Activated naive CD4-positive, alpha-beta T cell treated with anti-CD3 and anti-CD28 coated beads for 36 hours (primary cell): ENCODE measurements at places on chromosomes 4 and X. TPM values are rescaled to one million over a fixed set of nuclear protein-coding genes. Genes with fewer than 3 reads are reported as not detected.

DNA sequence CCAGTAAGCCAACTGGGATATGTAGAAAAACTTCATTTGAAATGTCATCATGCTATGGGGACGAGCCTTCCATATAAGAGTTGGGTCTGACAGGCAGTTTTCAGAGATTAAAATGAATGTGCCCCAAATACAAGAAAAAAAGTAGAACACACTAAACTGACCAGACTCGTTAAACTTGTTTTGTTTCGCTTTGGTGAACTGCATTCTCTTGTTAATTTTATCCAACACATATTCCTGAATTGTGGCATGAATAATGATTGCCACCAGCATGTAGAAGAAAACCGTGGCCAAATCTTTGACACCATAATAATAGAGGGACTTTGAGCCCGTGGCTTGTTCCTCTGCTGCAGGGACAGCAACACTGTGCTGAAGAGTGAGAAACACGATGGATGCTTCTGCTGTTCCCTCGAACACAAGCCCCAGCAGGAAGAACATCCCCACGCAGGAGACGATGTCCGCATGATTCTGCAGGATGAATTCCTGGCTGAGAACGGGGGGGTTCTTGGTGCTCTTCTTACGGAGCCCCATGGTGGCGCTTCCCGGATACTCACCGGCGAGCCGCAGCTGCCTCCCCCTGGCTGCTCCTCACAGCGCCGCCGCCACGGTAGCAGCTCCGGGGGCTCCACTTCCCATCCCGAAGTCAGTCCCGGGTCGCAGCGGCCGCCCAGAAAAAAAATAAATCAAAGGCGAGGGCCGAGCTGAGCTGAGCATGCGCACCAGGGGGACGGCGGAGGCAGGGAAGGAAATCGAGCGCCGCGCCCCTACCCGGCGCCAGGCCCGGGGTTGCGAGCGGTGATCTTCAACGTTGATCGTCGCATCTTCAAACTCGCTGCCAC lies at the start of gene TRAM1L1:
Gene TRAM1L1, minus strand, starts transcription at position 711 of the 836 bp plus-strand sequence. Its CDS starts 183 bp downstream, at position 528.
- H3K4me3 ChIP-seq: peak within 1 kb of the TSS; percentile 41
- no peaks in the 10 kb centered on the region for H3K4me1 ChIP-seq
- DNase-seq: peak; percentile 12
- H3K27ac ChIP-seq: no peak within 1 kb of the TSS
- H3K27me3 ChIP-seq: peaks cover 21% of the 10 kb centered on the region

DNA sequence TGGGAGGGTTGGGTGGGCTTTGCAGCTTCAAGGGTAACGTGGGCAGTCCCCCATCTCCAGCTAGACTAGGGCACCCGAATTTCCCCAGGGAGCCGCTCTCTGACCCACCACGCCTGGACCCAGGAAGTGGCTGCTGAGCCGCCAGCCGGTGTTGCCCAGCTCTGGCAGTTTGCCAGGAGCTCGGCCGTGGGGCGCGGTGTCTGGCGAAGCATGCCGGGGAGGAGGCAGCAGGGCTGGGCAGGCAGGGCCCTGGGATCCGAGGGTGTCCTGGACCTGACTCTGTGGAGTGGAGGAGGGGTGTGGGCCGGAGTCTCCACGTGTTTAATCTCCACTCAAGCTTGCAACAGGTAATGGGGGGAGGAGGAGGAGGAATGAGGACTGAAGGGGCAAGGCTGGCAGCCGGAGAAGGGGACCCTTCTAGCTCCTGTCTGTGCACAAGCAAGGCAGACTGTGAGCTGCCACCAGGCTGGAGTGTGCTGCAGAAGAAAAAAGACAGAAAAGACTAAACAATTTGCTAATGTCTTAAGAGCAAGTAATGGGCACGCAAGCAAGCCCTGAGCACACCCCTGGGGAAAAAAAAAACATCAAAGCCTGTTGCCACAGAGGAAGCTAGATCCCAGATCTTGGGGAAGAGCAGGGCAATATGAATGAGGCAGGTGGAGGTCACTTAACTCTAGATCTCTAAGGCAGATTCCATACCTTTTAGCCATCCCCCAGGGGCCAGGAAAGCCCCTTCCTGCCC lies 2.4 kb downstream of the LONRF3 start:
- peak overlapping the region; percentile 83 for H3K4me3 ChIP-seq
- H3K36me3 ChIP-seq: peaks cover 4% of the 10 kb centered on the region
- peaks cover 15% of the 10 kb centered on the region for H3K4me1 ChIP-seq
- peak overlapping the region; percentile 5 for H3K27ac ChIP-seq

DNA sequence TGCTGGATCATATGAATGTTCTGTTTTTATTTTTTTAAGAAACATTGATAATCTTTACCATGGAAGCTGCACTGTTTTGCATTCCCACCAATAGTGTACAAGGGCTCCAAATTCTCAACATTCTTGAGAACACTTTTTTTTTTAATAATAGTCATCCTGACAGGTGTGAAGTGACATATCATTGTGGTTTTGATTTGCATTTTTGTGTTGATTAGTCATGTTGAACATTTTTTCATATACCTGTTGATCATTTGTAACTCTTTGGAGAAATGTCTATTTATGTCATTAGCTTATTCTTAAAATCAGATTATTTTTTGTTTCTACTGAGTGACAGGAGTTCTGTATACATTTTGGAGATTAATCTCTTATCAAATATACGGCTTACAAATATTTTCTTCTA lies 408.5 kb downstream of the GLUD2 start:
- no peaks in the 10 kb centered on the region for H3K27me3 ChIP-seq
- no peaks in the 10 kb centered on the region for H3K36me3 ChIP-seq
- H3K27ac ChIP-seq: no peak overlapping the region
- DNase-seq: no peak
- H3K4me3 ChIP-seq: no peak overlapping the region

Gene SMARCAD1
- 20.4 TPM for total RNA-seq

GRCh38 chr4:37601531-37601930 lies 84.6 kb downstream of the RELL1 start:
- no peaks in the 10 kb centered on the region for H3K36me3 ChIP-seq
- DNase-seq: no peak
- H3K4me3 ChIP-seq: no peak overlapping the region
- peaks cover 3% of the 10 kb centered on the region for H3K4me1 ChIP-seq
- H3K27me3 ChIP-seq: no peaks in the 10 kb centered on the region
- no peak overlapping the region for H3K27ac ChIP-seq

DNA sequence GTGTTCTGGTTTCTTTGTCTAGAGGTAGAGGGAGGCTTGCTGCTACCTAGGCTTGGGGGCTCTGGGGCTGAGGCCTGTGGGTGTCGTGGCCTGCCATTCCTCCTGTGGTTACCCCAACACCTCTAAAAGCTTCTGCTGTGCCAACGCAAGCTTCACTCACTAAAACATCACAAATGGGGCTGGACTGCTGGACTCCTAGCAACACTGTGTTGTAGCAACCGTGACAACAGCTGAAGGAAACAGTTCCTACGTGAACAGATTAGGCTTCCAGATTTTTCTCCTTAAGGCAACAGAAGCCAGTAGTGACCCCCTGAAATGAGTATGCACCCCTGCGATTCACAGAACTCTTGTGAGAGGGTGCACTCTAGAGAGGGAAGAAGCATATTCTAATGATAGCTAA lies 138.3 kb upstream of the TEX13D start:
- no peaks in the 10 kb centered on the region for H3K4me1 ChIP-seq
- no peaks in the 10 kb centered on the region for H3K27me3 ChIP-seq
- DNase-seq: no peak
- H3K27ac ChIP-seq: no peak overlapping the region
- H3K36me3 ChIP-seq: no peaks in the 10 kb centered on the region

GRCh38 chrX:14936561-14936960 lies 63.3 kb downstream of the MOSPD2 start:
- no peak overlapping the region for H3K4me3 ChIP-seq
- H3K36me3 ChIP-seq: no peaks in the 10 kb centered on the region
- H3K27ac ChIP-seq: no peak overlapping the region
- no peaks in the 10 kb centered on the region for H3K4me1 ChIP-seq

GRCh38 chrX:25004485-25005032 lies 11.2 kb downstream of the ARX start:
- peaks cover 54% of the 10 kb centered on the region for H3K27me3 ChIP-seq
- no peak overlapping the region for H3K4me3 ChIP-seq
- H3K4me1 ChIP-seq: peaks cover 17% of the 10 kb centered on the region
- no peak for DNase-seq
- H3K27ac ChIP-seq: no peak overlapping the region

GRCh38 chr4:148182230-148182911 lies 259.8 kb downstream of the NR3C2 start:
- no peak for DNase-seq
- peaks cover 14% of the 10 kb centered on the region for H3K36me3 ChIP-seq
- H3K4me3 ChIP-seq: no peak overlapping the region
- H3K27ac ChIP-seq: no peak overlapping the region
- no peaks in the 10 kb centered on the region for H3K27me3 ChIP-seq

DNA sequence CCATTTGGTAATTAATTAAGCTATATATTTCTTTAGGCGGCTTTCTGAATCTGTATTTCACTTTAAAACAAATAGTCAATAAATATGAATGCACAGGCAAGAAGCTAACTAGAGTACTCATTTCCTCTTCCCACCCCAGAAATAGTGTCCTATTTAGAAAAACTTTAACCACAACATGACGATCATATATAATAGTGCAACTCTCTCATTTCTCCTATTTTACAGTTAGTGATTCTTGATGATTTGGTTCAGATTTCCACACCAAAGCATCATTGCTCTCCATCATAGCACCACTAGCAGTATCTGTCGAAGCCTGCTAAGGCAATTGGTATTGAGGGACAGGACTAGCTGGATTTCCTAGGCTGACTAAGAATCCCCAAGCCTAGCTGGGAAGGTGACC lies 184.0 kb upstream of the GALNTL6 start:
- H3K4me3 ChIP-seq: no peak overlapping the region
- no peaks in the 10 kb centered on the region for H3K36me3 ChIP-seq
- DNase-seq: no peak
- no peak overlapping the region for H3K27ac ChIP-seq
- H3K4me1 ChIP-seq: no peaks in the 10 kb centered on the region

GRCh38 chr4:3720466-3720865 lies 45.7 kb upstream of the ADRA2C start:
- no peak overlapping the region for H3K27ac ChIP-seq
- H3K36me3 ChIP-seq: no peaks in the 10 kb centered on the region
- H3K4me3 ChIP-seq: no peak overlapping the region

GRCh38 chrX:69109706-69110105 lies 55.5 kb downstream of the PJA1 start:
- no peaks in the 10 kb centered on the region for H3K4me1 ChIP-seq
- no peak overlapping the region for H3K27ac ChIP-seq
- no peak overlapping the region for H3K4me3 ChIP-seq
- DNase-seq: no peak
- H3K36me3 ChIP-seq: no peaks in the 10 kb centered on the region

DNA sequence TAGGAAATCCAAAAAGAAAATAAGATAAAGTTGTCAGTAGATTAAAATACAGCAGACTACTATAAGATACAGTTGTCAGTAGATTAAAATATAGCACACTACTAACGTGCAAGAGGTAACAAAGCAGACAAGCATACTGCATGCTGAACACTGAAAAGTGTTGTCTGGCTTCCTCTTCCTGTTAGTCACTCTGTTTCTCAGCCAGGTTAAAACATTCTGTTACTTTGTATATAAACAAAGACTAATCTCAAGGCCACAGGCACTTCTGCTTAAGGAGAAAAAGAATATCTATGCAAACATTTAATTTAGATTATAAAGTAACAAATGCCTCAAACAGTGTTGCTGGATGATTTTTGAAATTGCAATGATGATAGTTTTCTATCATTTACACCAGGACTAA lies 41.0 kb upstream of the SCD5 start:
- H3K36me3 ChIP-seq: peaks cover 35% of the 10 kb centered on the region
- H3K27me3 ChIP-seq: no peaks in the 10 kb centered on the region
- DNase-seq: no peak
- no peaks in the 10 kb centered on the region for H3K4me1 ChIP-seq
- no peak overlapping the region for H3K27ac ChIP-seq
- H3K4me3 ChIP-seq: no peak overlapping the region

Gene DRP2
- total RNA-seq: 0.41 TPM

DNA sequence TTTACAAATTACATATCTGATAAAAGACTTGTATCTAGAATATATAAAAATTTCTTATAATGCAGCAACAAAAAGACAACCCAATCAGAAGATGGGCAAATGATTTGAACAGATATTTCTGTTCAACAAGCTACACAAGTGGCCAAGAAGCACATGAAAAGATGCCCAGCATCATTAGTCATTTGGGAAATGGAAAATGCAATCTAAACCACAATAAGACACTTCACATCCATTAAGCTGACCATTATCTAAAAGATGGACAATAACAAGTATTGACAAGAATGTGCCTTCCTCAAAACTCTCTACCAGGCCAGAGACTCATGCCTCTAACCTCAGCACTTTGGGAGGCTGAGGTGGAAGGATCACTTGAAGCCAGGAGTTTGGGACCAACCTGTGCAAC lies 53.9 kb downstream of the SPINK2 start:
- no peak overlapping the region for H3K27ac ChIP-seq
- H3K36me3 ChIP-seq: no peaks in the 10 kb centered on the region
- H3K27me3 ChIP-seq: no peaks in the 10 kb centered on the region

Gene GABRG1
- not detected for total RNA-seq

DNA sequence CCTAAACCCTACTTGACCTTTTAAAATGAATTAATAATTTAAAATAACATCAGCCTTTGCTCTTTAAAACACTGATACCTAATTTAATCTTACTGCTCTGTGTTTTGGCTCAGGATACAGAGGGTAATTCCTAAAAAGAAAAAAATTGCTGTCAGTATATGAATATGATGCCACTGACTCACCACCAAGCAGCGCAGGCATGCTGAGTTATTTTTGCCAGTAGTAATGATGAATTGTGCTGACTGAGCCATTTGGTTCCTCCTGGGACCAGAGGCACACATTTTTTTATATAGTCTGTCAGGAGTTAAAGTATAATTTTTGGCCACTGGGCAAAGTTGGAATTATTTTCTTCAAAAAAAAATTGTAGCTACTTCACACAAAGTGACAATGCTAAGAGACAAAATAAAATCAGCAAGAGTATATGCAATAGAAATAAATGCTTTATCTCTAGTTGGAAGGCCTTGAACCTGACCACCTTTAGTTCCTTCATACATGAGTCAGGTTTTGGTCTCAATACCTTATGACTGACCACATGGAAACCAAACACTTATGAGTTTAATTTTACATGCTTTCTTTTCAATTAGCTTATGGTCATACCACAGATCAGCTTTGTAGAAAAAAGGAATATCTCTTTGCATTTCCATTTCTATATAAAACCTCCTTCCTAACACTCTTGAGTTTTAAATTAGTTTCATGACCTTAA lies 115.1 kb downstream of the PPP3CA start:
- H3K36me3 ChIP-seq: no peaks in the 10 kb centered on the region
- H3K4me1 ChIP-seq: peaks cover 20% of the 10 kb centered on the region
- DNase-seq: peak; percentile 65

DNA sequence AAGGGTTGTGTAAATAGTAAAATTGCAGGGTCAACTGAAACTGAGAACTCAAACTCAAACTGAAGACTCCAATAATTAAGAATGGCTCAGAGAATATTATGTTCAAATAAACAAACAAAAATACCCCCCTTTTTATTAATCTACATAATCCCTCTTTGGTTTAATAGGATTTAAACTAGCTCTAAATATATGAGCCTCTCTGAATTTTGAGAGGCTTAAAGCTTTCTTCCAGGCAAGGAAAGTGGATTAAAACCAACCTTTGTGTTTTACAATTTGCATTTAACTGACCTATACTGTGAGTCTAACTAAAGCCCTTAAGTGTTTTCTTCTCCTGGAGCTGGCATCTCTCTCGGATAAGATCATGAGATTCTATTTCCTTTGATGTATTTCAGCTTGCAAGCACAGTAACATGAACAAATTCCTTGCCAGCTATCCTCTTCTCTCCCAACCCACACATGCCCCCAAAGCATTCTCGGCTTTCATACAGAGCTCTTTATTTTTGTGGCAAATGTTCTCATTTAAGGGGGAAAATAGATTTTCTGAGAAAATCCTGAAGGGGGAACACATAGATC lies 1310.8 kb upstream of the AGA start:
- no peak overlapping the region for H3K4me3 ChIP-seq
- no peak overlapping the region for H3K27ac ChIP-seq
- no peaks in the 10 kb centered on the region for H3K36me3 ChIP-seq
